ENCODE measurements at places on chromosomes 12 and 14. TPM values are rescaled to one million over a fixed set of nuclear protein-coding genes. Genes with fewer than 3 reads are reported as not detected.

Gene CATSPERB
- not detected for total RNA-seq

Gene RAN
- total RNA-seq, result 540 TPM

Gene ACVR1B
- total RNA-seq, result 12.4 TPM

Gene TMEM253
- total RNA-seq, result 0.31 TPM

Gene PRR4
- total RNA-seq, result 0.31 TPM

Gene CD69
- not detected for total RNA-seq

Gene LRFN5
- not detected for total RNA-seq
